ENCODE measurements at places on chromosomes 11 and 22.

GRCh38 chr11:59164028-59164427, 7.9 kb upstream of the DTX4 start:
- DNase-seq = no peak

DNA sequence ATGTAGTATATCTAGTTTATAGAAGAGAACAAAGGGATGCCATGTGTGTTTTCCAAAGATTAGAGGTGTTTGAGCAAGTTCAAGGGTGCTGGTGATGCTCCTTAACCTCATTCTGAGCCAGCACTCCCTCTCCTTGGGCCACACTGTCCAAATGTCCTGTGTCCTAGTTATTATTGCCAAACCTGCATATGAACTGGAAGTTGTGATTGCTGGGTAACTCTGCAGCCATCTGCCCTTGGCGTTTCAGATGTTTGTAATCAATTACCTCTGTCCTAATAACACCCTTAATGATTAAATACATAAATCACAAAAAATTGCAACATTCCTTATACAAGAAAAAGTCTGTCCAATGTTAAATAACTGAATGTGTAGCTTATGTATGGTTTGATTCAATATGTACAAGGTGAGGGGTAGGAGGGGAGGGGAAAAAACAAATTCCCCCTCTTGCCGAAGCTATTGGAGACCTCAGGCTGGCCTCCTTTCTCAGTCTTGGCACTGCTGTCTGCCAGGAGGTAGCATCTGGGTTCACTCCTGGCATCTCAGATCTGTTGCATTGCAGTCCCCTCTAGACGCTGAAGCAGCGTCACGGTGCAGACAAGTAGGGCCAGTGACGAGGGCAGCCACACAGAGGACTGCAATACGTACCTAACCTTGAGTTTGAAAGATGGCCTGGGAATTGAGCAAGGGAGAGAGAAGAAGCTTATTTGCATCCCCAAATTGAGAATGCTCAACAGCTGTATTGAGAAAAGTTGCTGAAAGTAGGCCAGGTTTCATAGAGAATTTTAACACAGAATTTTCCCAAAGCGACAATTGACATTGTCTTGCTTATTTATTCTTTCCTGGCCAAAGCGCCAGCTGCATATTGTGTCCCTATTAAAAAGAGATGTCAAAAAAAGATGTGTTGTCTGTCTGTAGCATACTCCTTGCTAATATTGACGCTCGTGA, 89.6 kb upstream of the ARHGAP32 start:
- no peak for DNase-seq

DNA sequence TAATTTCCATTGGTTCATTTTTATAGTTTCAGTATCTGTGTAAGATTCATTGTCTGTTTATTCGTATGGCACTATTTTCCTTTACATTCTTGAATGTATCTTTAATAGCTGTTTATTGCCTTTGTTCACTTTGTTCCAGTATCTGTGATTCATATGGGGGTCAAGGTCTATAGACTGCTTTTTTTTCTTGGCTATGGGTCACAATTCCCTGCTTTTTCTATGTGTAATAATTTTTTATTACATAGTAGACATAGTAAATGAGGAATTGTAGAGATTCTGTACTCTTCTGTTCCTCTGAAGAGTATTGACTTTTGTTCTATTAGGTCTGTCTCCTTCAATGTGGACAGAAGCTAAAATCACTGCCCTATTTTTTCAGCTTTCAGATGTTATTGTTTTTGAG, 10.5 kb downstream of the ACRV1 start:
- DNase-seq = no peak

DNA sequence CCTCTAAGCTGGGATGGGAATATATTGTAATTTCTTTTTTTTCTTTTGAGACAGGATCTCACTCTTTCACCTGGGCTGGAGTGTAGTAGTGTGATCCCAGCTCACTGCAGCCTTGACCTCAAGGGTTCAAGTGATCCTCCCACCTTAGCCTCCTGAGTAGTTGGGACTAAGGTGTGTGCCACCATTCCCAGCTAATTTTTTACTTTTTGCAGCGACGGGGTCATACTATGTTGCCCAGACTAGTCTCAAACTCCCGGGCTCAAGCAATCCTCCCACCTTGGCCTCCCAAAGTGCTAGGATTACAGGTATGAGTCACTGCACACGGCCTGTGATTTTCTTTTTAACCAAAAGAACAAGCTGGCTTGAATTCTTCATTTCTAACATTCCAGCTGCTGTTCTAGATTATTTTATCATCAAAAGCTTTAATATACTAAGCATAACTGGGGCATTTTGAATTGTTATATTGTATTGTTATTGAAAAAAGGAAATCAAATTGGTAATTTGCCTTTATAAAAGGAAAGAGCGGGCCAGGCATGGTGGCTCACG, 26.8 kb upstream of the PPP2R1B start:
- DNase-seq = no peak

DNA sequence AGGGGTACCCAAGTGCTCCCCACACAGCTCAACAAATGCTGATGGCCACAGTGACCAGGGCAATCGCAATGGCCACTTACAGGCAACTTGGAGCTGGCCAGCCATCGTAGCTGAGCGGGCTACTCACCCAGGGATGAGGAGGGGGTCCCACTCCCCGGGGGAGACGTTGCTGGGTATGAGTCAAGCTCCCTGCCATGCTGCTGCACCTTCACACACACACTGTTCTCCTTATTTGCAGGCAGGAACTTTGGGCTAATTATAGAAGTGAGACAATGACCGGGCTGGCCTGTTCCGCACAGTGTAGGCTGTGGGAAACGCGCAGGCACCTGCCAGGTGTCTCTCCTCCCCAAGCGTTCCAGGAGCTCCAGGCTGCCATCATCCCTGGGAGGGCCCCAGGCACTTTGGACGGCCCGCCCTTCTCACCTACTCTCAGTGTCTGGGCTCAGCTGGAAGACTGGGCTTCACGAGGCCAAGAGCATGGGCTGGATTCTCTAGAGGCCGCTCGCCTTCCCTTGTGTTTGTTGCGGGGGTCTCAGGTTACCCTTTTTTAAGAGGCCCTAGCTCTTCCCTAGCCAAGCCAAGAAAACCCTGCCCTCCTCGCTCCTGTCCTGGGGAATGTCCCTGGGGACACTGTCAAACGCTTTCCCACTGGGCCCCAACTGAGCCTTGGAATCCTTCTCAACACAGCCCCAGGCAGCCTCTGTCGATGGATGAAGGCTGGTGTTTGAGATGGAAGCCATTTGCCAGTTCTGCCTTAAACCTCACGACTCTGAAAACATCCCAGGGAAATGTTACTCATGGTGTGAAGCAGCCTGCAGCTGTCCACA, 73.0 kb downstream of the RTL6 start:
- DNase-seq = peak; percentile 8

DNA sequence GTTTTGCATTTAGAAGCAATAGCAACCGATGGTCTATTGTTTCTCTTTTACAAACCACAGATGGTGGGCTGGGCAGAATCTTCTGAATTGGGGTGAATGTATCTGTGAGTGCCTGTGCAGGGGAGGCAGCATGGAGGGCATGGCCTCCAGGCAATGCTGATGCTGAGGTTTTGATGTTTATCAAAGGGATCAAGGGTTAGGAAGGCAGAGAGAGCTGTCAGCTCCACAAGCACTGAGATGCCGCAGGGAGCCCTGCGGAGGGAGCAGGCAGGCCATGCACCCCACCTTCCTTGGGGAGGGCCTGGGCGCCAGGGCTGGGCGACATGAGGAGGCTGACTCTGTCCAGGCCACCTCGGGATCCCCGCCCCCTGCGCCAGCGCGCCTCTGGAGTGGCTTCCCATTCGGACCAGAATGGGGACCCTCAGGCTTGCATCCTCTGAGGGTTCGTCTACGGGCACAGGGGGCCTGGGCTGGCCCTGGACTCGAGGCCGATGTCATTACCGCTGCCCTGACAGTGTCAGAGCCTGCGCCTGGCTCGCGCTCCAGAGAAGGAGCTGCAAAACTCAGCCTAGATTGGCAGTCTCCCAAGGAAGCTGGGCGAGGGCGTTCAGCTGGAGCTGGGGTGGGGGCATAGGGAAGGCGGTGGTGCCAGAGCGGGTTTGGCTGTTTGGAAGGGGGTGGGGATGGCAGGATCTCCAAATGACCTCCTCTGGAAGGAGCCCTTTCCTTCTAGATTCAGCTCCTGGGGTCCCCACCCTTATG, 13.9 kb upstream of the TH start:
- DNase-seq = no peak

DNA sequence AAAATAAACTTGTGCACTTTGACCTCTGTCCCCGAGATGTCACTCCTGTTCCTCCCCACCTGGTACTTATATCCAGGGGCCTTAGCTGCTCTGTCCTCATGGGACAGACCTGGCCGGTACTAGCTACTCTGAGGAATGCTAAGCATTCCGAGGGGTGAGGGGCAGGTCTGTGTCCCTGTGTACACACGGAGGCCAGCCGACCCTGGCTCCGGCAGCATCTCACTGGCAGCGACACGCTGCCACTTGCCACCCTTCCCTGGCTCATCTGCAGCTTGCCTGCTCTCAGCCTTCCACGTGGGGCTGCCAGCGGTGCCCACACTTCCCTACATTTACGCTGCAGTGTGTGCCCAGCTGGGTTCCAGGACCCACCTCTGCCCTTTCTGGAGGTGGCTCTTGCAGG, 21.6 kb upstream of the TEF start:
- no peak for DNase-seq

GRCh38 chr22:18078329-18079041, 695 bp downstream of the PEX26 start:
- no peak for DNase-seq

DNA sequence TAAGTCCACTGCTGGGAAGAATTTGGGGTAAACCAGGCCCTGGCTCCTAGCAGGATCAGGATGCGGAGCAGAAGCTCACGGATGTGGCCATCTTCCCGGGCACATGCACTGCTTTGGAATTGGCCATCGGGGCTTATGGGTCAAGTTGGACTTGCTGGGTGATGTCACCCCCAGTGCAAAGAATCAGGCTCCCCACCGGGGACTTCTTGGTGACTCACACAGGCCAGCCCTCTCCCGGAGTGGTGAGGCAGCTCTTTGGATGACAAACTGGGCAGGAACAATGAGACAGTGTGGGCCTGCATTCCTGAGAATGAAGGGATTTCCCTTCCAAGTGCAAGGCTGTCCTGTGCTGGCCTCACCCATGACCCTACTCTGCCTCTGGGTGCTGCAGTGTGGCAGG, 128.8 kb upstream of the ANO1 start:
- peak; percentile 69 for DNase-seq

DNA sequence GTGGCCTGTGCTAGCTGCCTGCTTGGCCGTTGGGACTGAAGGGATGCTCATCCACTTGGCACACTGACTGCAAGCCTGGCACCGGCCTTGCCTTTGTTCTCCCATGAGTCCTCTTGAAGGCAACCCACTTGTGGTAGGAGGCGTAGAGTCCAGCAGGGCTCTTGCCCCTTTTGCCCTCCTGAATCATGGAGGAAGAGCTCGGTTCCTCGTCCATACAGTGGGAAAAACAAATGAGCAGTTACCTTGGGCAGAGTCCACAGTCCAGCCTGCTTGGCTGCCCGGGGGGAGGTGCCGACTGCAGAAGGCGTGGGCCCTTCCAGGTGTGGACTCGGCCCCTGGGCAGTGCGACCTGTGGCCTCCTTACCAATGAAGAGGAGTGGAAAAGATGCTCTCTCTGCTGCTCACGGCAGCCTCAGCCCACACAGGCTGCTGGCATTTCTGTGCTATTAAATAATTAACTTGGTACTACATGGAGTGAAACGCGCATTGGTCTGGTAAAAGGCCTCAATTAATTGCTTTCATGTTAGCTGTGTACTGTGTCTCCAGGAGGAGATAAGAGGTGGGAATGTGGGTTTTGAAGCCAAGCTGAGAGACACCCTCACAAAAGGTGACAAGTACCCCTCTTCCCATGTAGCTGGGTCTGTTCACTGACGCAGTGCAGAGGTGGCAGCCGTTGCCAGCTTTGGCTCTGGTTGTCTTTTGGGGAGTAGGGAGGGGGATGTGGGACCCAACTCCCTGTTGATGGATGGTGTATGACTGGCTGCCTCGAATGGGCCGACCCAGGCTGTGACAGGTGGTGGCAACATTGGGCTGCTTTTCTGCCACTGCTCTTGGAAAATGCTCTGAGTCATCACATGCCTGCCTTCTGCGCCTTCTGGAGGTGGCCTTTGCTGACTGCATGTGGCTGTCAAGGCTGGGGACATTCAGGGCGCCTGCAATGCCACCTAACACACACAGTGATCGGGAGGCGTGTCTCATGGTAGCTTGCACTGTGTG, 26.8 kb upstream of the B3GAT1 start:
- no peak for DNase-seq

GRCh38 chr11:118092907-118093571, 6.3 kb upstream of the SMIM35 start:
- no peak for DNase-seq

GRCh38 chr22:42461511-42461910, 29.3 kb upstream of the NFAM1 start:
- no peak for DNase-seq

GRCh38 chr22:42317008-42317407, 46.6 kb upstream of the TCF20 start:
- peak; percentile 17 for DNase-seq

DNA sequence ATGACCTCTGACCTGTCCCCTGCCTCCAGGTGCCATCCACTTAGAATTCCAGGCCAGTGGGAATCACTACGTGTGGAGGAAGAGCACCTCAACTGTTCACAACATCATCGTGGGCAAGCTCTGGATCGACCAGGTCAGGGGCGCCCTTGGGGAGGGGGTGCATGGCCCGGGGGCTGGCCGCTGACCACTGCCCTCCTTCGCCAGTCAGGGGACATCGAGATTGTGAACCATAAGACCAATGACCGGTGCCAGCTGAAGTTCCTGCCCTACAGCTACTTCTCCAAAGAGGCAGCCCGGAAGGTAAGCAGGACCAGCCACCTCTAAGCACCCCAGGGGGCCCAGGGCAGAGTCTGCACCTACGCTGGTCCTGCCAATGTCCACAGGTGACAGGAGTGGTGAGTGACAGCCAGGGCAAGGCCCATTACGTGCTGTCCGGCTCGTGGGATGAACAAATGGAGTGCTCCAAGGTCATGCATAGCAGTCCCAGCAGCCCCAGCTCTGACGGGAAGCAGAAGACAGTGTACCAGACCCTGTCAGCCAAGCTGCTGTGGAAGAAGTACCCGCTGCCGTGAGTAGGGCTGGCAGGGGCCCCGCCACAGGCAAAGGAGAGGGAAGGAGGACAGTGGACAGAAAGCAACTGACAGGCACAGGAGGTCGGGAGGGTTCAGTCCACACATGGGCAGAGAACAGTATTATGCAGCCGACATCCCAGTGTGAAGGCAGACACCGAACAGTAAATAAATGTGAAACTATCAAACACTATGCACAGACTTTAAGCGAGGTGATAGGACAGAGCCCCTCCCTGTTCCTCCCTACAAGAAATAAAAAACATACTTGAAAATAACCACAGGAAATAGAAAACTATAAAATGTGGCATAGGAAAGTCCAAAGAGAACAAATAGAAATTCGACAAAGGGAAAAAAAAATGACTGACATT, 74.9 kb downstream of the MORC2 start:
- DNase-seq = no peak

GRCh38 chr11:128896356-128896755, 5.2 kb downstream of the KCNJ5 start:
- DNase-seq = no peak
